T-cell (primary cell): ENCODE measurements at places on chromosomes 2 and 18.

GRCh38 chr2:237354892-237355291 lies 59.1 kb downstream of the COL6A3 start:
- H3K36me3 ChIP-seq: no peaks in the 10 kb centered on the region

DNA sequence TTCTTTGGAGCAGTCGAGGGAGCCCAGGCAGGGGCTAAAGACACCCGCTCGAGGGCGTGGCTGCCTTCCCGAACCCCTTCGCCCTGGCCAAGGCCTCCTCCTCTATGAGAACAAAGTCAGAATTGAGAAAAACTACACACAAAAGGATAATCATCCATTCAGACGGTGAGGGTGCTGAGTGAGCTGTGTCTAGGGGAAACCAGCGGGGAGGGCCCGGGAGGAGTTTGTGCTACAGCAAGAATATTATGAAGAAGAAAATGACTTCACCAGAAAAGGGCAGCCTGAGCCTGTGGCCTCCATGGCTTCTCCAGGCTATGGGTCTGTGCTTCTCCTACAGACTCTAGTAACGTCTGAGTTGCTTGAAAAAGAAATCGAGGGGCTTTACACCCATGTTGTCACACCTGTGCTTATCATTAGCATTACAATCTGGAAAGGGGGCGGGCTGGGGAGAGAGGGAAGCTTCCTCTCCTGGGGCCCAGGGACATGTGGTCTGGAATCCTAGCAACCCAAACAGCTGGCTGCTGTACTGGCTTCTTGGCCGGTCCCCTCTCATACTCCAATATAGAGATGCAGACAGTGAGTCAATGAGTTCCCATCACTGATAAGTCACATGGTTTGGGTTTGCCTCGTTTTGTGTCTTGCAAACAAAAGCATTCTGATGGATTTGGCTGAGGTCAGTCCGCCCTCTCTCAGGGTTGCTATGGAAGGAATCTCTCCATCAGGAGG lies 52.0 kb upstream of the ARL4C start:
- no peak overlapping the region for H3K4me3 ChIP-seq
- H3K27me3 ChIP-seq: peaks cover 14% of the 10 kb centered on the region
- H3K27ac ChIP-seq: no peak overlapping the region
- no peak for DNase-seq
- peaks cover 10% of the 10 kb centered on the region for H3K4me1 ChIP-seq

DNA sequence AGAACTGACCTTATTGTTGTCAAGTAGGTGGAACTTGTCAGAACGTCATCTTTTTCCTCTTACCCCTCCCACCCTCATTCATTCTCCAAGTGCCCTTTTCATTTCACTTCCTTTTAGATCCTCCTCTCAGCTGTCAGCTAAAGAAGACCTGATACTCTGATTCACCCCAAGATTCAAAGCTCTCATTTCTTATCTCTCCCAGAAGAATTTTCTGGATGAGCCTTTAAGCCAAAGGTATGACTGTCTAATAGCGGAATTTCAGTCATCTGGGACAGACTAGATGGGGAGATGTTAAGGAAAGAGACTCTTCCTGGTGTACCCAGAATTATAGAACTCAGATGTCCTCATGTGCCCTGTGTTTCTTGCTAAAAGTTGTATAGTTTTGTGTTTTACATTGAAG lies 53.9 kb downstream of the TCF7L1 start:
- H3K27me3 ChIP-seq: no peaks in the 10 kb centered on the region
- DNase-seq: no peak
- H3K36me3 ChIP-seq: no peaks in the 10 kb centered on the region
- no peak overlapping the region for H3K27ac ChIP-seq

GRCh38 chr2:127087791-127088495 lies 19.0 kb downstream of the BIN1 start:
- peaks cover 29% of the 10 kb centered on the region for H3K4me1 ChIP-seq
- DNase-seq: no peak
- H3K27me3 ChIP-seq: peaks cover 15% of the 10 kb centered on the region
- H3K4me3 ChIP-seq: no peak overlapping the region

GRCh38 chr2:200856806-200857205 lies 7.7 kb downstream of the CLK1 start:
- no peak overlapping the region for H3K4me3 ChIP-seq
- H3K27ac ChIP-seq: no peak overlapping the region
- no peak for DNase-seq
- H3K36me3 ChIP-seq: peaks cover 9% of the 10 kb centered on the region

GRCh38 chr2:132740081-132740720 lies 70.2 kb upstream of the LYPD1 start:
- no peak for DNase-seq
- no peaks in the 10 kb centered on the region for H3K4me1 ChIP-seq
- no peak overlapping the region for H3K27ac ChIP-seq
- no peaks in the 10 kb centered on the region for H3K27me3 ChIP-seq

- H3K36me3 ChIP-seq: no peaks in the 10 kb centered on the region
- H3K27ac ChIP-seq: no peak overlapping the region
These were observed 13.7 kb downstream of the HS6ST1 start for GRCh38 chr2:128304715-128305554.

- DNase-seq: no peak
- H3K4me3 ChIP-seq: no peak overlapping the region
- H3K36me3 ChIP-seq: no peaks in the 10 kb centered on the region
- H3K4me1 ChIP-seq: peaks cover 8% of the 10 kb centered on the region
- peaks cover 3% of the 10 kb centered on the region for H3K27me3 ChIP-seq
These were observed 1.1 kb upstream of the HIBCH start for GRCh38 chr2:190320696-190321095.

DNA sequence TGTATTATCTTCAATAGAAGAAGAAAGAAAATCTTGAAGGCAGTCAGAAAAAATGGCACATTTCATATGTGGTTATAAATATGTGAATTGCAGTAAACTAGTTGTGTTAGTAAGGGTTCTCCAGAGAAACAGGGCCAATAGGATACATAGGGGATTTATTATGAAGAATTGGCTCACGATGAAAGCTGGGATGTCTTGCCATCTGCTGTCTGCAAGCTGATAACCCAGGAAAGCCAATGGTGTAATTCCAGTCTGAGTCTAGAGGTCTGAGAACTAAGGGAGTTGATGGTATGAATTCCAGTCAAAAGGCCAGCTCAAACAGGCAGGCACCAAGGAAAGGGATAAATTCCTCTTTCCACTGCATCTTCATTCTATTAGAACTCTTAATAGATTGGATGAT lies 362.4 kb downstream of the KCNJ3 start:
- no peaks in the 10 kb centered on the region for H3K27me3 ChIP-seq
- no peaks in the 10 kb centered on the region for H3K36me3 ChIP-seq
- H3K27ac ChIP-seq: no peak overlapping the region

DNA sequence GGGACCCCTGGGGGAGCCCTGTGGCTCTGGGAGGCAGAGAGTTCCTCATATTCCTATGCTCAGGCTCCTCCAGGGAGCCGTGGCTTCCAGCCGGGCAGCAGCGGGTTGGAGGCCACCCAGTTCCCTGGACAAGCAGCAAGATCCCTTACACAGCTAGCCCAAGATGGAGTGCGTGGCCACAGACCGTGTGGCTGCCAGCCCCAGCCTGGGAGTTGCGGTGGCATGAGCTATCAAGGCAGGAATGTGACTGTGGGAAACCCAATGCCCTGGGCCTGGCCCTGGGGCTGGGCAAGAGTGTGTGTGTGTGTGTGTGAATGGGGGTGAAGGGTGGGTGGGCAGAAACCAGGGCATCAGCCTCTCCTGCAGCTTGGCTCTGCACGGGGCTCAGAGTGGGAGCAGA lies 130.5 kb downstream of the DYSF start:
- no peak overlapping the region for H3K4me3 ChIP-seq
- H3K27me3 ChIP-seq: no peaks in the 10 kb centered on the region
- H3K36me3 ChIP-seq: no peaks in the 10 kb centered on the region
- DNase-seq: no peak

- no peak overlapping the region for H3K27ac ChIP-seq
- H3K36me3 ChIP-seq: no peaks in the 10 kb centered on the region
- no peak for DNase-seq
- no peaks in the 10 kb centered on the region for H3K4me1 ChIP-seq
- H3K4me3 ChIP-seq: no peak overlapping the region
These were observed 616.7 kb downstream of the TDRD15 start for GRCh38 chr2:21740484-21740883.

- DNase-seq: no peak
- H3K36me3 ChIP-seq: no peaks in the 10 kb centered on the region
- no peak overlapping the region for H3K4me3 ChIP-seq
- H3K4me1 ChIP-seq: peaks cover 7% of the 10 kb centered on the region
- no peak overlapping the region for H3K27ac ChIP-seq
- peaks cover 5% of the 10 kb centered on the region for H3K27me3 ChIP-seq
These were observed 108.4 kb downstream of the GATA6 start for GRCh38 chr18:22277758-22278157.

DNA sequence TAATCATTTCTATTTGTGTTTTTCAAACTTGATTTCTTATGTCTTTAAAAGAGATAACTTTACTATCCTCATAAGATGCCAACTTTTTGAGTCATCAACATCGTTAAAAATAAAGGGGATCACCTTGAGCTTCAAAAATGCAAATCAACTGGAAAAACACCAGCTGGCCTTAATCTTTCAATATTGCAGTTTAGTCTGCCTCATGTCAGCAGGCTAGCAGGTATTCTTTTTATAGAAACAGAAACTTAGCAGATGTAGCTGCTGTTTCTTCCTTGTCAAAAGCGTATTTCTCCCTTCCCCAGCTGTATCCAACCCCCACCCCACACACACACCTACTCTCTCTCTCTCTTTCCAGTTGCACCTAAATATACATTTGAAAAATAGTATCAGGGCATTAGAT lies 154.1 kb upstream of the ZNF804A start:
- no peak overlapping the region for H3K4me3 ChIP-seq
- H3K27me3 ChIP-seq: no peaks in the 10 kb centered on the region
- H3K4me1 ChIP-seq: no peaks in the 10 kb centered on the region
- no peak overlapping the region for H3K27ac ChIP-seq

- H3K4me1 ChIP-seq: no peaks in the 10 kb centered on the region
- H3K27me3 ChIP-seq: peaks cover 12% of the 10 kb centered on the region
- H3K4me3 ChIP-seq: no peak overlapping the region
- no peaks in the 10 kb centered on the region for H3K36me3 ChIP-seq
- no peak for DNase-seq
These were observed 244.1 kb downstream of the SH3BP4 start for GRCh38 chr2:235195921-235196320.

- H3K4me1 ChIP-seq: peaks cover 14% of the 10 kb centered on the region
- no peak for DNase-seq
- peaks cover 82% of the 10 kb centered on the region for H3K36me3 ChIP-seq
- no peaks in the 10 kb centered on the region for H3K27me3 ChIP-seq
These were observed 21.6 kb upstream of the USP34 start for GRCh38 chr2:61492476-61492875.

- H3K27me3 ChIP-seq: no peaks in the 10 kb centered on the region
- DNase-seq: no peak
- H3K27ac ChIP-seq: no peak overlapping the region
- H3K4me1 ChIP-seq: no peaks in the 10 kb centered on the region
These were observed 42.3 kb downstream of the METTL8 start for GRCh38 chr2:171391532-171391931.

DNA sequence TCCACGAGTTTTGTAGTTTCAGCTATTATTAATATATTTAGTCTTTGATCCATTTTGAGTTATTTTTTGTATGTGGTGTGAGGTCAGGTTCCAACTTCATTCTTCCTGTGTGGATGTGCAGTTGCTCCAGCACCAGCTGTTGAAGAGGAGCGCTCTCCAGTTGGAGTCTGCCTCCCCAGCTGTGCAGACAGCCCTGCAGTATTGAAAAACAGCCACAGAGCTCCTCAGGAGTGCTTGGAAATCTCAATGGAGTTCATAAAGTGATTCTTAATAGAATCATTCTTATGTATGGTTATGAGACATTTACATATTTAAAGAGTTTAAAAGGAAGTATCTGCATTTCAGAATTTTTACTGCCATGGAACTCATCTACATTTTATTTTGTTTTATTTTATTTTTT lies 17.3 kb downstream of the DGKD start:
- peaks cover 9% of the 10 kb centered on the region for H3K4me1 ChIP-seq
- no peak overlapping the region for H3K27ac ChIP-seq
- DNase-seq: no peak
- peaks cover 33% of the 10 kb centered on the region for H3K36me3 ChIP-seq

- no peak for DNase-seq
- H3K27me3 ChIP-seq: no peaks in the 10 kb centered on the region
- H3K4me1 ChIP-seq: no peaks in the 10 kb centered on the region
- H3K27ac ChIP-seq: no peak overlapping the region
- H3K36me3 ChIP-seq: no peaks in the 10 kb centered on the region
These were observed 273.5 kb downstream of the PIK3C3 start for GRCh38 chr18:42228581-42228980.

GRCh38 chr2:241315879-241316631 lies at the start of gene SEPTIN2:
SEPTIN2 (plus strand) TSS chr2:241315925; CDS start chr2:241324233, 8,308 bp downstream.
- H3K36me3 ChIP-seq: peaks cover 3% of the 10 kb centered on the region
- DNase-seq: peak; percentile 68
- H3K27ac ChIP-seq: peak within 1 kb of the TSS; percentile 96
- H3K27me3 ChIP-seq: no peaks in the 10 kb centered on the region
- peaks cover 50% of the 10 kb centered on the region for H3K4me1 ChIP-seq
- H3K4me3 ChIP-seq: peak within 1 kb of the TSS; percentile 95

DNA sequence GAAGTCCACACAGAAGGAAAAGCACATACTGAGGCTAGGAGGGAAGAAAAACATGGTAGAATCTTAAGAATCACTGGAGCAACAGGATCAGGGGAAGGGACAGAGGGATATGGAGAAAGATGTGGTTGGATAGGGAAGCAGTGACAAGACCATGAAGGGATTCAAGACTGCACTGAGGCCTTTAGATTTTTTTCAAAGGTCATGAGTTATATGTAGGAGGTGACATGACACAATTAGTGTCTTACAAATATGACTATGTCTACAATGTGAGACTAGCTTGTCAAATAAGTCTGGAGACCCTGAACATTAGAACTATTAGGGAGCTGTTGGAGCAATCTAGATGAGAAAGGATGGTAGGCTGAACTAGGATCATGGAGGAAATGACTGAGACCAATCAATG lies 1130.3 kb upstream of the ZEB2 start:
- H3K4me1 ChIP-seq: no peaks in the 10 kb centered on the region
- no peaks in the 10 kb centered on the region for H3K36me3 ChIP-seq
- no peak overlapping the region for H3K4me3 ChIP-seq
- H3K27ac ChIP-seq: no peak overlapping the region
- no peak for DNase-seq
- H3K27me3 ChIP-seq: no peaks in the 10 kb centered on the region

DNA sequence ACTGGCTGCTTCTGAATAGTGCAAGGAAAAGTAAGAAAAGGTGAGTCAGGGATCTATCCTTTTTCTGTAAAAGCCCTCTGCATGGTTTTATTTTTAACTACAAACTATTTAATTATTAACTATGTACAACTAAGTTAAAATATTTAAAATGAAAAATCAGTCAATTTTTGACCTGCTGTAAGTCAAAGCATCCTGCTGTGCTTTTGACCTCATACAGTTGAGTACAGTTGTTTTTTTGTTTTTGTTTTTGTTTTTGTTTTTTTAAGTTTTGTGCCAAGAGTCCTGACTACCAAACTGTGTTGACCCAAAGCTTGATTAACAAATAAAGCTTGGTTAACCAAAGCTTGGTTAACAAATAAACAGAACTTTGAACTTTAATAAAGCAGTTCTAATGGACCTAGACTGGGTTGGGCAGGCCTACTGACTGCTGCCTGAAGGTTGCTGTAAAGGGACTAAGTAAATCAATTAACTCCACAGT lies at the start of gene ACMSD:
Gene ACMSD (plus strand): TSS at position 474 of the 478 bp plus-strand sequence. CDS start 67 bp downstream, outside the sequence.
- H3K4me3 ChIP-seq: no peak within 1 kb of the TSS
- no peak within 1 kb of the TSS for H3K27ac ChIP-seq
- no peaks in the 10 kb centered on the region for H3K4me1 ChIP-seq
- no peaks in the 10 kb centered on the region for H3K36me3 ChIP-seq
- DNase-seq: no peak

- H3K4me1 ChIP-seq: no peaks in the 10 kb centered on the region
- peaks cover 23% of the 10 kb centered on the region for H3K27me3 ChIP-seq
- no peak overlapping the region for H3K4me3 ChIP-seq
- DNase-seq: no peak
These were observed 36.6 kb downstream of the CYP1B1 start for GRCh38 chr2:38039121-38039910.
